ENCODE measurements at places on chromosomes 7 and 10. TPM values are rescaled to one million over a fixed set of nuclear protein-coding genes. Genes with fewer than 3 reads are reported as not detected.

The CRYGN gene
- 0.59 TPM for total RNA-seq

The SLC16A9 gene
- 16.0 TPM for total RNA-seq

The ARHGEF5 gene
- 27.3 TPM for total RNA-seq

The NCF1 gene
- 0.49 TPM for total RNA-seq

The STAM gene
- total RNA-seq: 40.5 TPM
